ENCODE measurements at places on chromosomes 1 and 21.

DNA sequence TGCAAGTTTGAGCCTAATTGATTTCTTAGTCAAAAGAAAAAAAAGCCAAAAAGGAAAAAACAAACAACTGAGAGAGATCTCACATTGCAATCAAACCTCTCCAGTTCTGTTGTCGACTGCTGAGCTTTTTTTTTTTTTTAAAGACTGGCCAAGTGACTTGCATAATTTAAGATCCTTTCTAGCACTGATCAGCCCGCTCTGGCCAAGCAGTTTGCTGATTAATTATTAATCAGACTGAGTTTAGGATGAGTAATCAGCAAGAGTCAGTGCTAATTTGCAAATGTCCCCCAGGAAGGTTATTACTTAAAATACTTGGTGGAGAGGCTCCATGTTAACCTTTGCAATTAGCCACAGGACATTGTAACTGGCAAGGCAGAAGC lies 39.3 kb downstream of the HMGB4 start:
- DNase-seq = no peak

GRCh38 chr1:56105397-56105796 lies 474.0 kb downstream of the PLPP3 start:
- DNase-seq = no peak

GRCh38 chr1:22886211-22886610 lies 86.5 kb downstream of the LACTBL1 start:
- no peak for DNase-seq

DNA sequence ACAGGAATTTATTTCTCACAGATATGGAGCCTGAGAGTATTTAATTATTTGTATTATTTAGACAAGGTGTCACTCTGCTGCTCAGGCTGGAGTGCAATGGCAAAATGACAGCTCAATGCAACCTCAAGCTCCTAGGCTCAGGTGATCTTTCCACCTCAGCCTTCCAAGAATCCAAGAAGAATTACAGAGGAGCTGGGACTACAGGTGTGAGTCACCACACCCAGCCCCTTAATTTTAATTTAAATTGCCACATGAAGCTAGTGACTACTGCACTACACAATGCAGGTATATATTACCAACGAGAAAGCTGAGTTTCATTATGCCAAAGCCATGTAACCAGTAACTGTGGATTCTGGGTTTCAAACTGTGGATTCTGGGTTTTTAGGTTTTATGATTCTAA lies 2.1 kb downstream of the KHDC4 start:
- no peak for DNase-seq

DNA sequence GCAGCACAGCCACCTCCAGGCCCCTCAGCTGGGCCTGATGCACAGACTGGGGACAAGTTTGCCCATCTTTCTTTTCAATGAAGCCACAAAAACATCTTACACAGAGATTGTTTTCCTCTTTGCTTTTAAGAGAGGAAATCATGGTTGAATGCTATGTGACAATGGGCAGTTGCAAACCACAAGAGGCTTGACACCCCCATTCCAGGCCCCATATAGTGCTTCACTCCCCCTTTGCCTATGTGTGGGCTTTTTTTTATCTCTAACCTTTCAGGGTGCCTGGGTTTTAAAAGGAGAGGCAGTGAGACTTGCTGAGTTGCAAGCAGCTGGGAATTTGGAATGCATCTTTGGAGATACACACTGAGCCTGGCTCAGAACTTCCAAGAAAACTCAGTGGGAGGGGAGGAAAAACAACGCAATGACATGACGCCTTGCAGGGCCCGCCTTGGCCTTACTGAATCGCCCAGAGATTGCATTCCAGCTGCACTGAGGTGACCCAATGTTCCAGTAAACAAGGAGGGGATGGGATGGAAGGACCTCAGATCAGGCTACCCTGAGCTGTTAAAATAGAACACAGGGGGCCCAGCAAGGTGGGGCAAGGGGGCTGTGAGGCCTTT lies 145.2 kb upstream of the ZNF648 start:
- no peak for DNase-seq

GRCh38 chr1:31548534-31548906 lies 27.8 kb upstream of the TINAGL1 start:
- no peak for DNase-seq

DNA sequence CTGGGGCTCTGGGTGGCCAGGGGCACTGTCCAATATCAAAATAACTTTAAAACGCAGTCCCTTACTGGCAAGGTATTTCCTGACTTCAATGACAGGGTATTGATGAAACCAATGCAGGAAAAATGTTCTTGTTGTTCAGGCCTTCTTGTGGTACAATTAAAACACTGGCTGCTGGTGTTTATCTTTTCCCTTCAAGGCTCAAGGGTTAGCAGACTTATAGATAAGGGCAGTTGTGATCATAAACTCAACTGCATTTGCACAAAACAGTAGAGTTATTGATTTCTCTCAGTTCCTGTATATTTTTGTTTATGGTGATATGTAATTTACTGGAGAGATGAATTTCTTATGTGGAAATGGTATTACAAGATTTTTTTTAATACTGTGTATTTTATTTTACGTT lies 2.7 kb upstream of the CD84 start:
- no peak for DNase-seq

GRCh38 chr1:43872280-43872679 lies 61.3 kb upstream of the ARTN start:
- DNase-seq = no peak

- DNase-seq = no peak
These were observed 1.5 kb downstream of the LYPLAL1 start for GRCh38 chr1:219175212-219175564.

GRCh38 chr1:6080469-6080868 lies 34.8 kb downstream of the KCNAB2 start:
- DNase-seq = no peak

GRCh38 chr1:19468397-19468956 lies 16.9 kb downstream of the CAPZB start:
- DNase-seq = no peak

DNA sequence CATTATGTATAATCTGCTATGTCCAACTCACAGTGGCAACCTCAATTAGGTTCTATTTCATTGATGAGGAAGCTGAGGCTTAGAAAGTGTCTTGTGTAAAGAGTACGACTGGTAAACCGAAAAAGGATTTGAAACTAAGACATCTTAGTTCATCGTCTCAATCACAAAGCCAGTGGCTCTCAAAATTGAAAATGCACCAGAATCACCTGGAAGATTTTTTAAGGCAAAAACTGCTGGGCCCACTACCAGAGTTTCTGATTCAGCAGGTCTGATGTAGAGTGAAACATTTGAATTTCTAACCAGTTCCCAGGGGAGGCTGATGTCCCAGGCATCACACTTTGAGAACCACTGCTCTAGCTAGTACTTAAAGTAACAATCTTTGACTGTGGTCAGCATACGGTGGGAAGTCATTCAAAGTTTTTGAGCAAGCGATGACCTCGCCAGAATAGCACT lies 5.2 kb upstream of the LRRC53 start:
- no peak for DNase-seq

GRCh38 chr21:28025111-28025510 lies 967.6 kb downstream of the LTN1 start:
- DNase-seq = no peak

DNA sequence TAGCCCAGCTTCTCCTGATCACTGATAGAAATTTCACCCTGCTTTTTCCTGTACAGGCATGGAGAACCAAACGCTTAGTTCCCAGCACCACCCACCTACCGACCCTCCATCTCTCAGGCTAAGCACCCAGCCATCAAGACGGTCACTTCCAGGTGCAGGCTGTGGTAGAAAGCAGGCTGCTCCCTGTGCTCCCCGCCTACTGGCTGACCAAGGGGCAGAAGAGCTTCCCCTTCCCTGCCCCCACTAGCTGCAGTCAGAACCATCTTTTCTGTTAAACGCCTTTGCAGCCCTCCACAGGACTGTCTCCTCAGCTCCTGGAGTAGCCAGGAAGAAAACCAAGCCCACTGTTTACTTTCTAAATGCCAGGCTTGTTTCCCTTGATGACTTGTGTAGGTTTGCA lies 23.0 kb downstream of the SPATA46 start:
- DNase-seq = no peak

DNA sequence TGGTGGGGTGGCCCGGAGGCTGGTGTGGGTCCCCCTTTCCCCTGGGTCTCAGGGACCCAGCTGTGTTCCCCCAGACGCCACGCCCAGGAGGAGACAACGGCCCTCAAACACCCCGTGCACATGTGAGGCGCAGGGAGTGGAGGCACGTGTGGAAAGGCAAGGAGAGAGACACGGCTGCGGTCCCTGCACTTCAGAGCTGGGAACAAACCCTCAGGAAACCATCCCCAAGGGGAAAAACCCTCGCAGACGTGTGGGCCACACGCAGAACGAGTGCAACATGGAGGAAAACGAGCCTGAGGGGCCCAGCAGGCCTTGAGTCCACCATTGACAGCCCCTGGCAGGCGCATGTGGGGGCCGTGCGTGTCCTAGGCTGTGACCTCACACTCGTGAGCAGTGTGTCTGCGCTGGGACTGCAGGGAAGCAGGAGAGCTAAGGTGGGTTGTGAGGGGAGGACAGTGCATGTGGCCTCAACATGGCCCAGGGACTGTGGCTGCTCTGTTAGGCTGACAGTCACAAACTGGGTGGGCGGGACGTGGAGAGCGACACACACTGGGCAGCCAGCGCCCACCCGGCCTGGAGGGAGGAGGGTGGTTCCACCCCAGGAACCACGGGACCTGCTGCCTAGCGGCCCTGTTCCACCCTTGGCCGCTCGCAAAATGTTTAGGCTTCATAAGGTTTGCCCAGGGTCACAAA lies 20.0 kb downstream of the ITGB2 start:
- DNase-seq = no peak

GRCh38 chr1:79760531-79760930 lies 754.0 kb upstream of the ADGRL4 start:
- no peak for DNase-seq

DNA sequence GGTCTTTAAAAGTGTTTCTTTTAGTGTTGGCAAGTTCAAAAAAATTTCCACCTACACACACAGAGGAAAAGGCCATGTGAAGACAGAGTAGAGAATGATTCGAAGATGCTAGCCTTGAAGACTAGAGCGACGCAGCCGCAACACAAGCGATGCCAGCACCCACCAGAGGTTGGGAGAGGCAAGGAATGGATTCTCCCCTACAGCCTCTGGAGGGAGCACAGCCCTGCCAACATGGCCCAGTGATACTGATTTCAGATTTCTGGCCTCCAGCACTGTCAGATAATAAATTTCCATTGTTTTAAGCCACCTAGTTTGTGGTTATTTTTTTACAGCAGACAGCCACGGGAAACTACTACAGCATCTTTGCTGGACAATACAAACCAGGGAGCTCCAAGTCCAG lies 6.9 kb upstream of the ADAR start:
- no peak for DNase-seq

DNA sequence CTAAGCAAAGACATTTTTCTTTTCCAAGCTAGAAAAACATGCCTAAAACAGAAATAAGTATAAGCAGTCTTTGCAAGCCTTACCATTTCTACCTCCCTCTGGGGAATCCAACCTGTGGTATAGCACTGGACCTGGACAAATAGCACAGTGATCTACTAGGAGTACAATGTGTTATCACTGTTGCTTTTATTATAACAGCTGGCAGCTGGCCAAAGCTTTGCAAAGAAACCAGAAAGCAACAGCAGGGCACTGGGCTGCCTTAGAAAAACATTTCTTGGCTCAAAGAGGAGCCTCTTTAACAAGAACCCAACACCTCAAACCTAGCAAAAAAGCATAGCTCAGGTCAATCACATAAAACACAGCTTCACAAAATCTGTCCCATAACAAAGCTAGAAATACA lies 294.5 kb upstream of the GREM2 start:
- DNase-seq = no peak

DNA sequence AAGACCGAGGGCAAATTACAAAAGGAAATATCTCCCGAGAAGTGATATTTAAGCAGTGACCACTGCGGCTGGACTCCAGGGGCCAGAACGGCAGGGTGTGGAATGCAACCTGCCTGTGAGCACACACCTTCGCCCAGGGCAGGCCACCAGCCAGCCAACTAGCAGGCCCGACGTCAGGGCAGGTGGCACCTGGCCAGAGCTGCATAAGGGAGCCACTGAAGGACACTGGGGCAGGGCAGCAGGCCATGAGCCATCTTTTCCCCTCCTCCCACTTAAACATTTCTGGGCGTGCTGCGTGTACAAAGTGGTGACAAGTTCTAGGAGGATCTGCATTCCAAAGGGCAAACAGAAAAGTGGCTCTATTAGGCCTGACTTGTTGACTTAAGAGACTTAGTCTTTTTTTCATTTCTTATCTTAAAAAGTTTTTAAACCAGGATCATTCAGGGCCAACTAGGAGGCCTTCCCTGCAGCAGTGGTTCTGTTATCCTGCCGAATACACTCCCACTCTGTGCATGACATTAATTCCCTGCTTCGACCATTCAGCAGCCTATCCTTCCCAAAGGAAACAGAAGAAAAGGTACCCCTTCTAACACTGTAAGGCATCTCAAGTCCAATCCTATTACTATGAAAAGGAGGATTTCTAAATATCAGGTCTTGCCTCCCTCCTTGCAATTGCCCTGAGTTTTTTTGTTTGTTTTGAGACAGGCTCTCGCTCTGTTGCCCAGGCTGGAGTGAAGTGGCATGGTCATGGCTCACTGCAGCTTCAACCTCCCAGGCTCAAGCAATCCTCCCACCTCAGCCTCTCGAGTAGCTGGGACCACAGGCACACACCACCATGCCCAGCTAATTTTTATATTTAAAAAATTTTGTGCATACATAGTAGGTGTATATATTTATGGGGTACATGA lies 96.3 kb downstream of the BCAR3 start:
- DNase-seq = no peak

- DNase-seq = no peak
These were observed 894.6 kb upstream of the NEGR1 start for GRCh38 chr1:73176902-73177301.

GRCh38 chr1:207364614-207365013 lies 43.1 kb downstream of the CD55 start:
- no peak for DNase-seq

DNA sequence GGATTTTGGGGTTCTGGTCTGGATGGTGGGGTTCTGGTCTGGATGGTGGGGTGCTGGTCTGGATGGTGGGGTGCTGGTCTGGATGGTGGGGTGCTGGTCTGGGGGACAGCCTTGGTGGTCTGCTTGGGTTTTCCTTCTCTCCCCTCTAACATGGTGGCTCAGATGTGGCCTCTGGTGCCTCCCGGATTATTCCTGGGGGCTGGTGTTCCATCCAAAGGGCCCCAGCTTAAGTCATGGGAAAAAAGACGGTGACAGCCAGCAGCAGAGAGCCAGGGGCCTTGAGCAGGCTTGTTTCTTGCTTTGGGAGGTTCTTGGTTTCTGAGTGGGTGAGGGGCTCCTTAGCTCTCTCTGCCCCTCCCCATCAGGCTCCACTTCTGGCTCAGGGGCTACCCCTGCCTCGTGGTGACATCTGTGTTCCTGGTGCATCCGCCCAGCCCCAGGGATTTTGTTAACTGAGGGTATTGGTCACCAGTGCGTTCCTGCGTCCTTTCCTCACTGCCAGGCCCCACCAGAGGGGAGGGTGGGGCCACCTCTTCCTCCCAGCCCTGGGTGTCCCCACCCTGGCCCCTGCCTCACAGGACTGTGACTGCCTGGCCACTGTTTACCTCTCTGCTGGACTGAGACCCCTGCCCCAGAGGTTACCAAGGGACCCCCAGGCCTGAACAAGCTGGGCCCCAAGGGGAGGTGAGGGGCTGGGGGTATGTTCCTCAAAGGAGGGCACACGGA lies 43.2 kb upstream of the ACTRT2 start:
- no peak for DNase-seq

GRCh38 chr21:41032541-41032940 lies 135.4 kb upstream of the BACE2 start:
- DNase-seq = no peak
